ENCODE measurements at places on chromosomes 16 and 17.
A peak's percentile ranks its signal among the peaks of the same experiment; 100 is the strongest.

DNA sequence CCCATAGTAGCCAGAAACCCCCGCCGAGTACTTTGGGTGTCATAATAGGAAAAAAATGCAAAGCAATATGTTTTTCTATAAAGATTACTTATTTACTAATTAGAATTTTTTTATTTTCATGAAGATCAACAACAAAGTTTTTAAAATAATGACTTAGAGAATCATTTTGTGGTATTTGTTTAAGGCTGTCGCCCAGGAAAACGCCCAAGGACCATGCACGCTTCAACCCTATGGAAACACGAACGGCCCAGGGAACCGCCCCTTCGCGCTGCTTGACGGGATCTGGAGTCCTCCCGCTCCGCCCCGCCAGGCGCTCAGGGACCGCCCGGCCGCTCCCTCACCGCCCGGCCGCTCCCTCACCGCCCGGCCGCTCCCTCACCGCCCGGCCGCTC, 408 bp upstream of the KPNA2 start:
- peaks cover 17% of the 10 kb centered on the region for H3K4me1 ChIP-seq
- H3K27me3 ChIP-seq = no peaks in the 10 kb centered on the region
- H3K4me3 ChIP-seq = peak overlapping the region; percentile 91
- peak overlapping the region; percentile 94 for H3K27ac ChIP-seq
- no peak for DNase-seq
- H3K36me3 ChIP-seq = peaks cover 4% of the 10 kb centered on the region

GRCh38 chr17:607361-608147, 107.1 kb downstream of the VPS53 start:
- DNase-seq = no peak
- no peak overlapping the region for H3K4me3 ChIP-seq
- H3K27me3 ChIP-seq = no peaks in the 10 kb centered on the region

- no peaks in the 10 kb centered on the region for H3K36me3 ChIP-seq
- H3K27ac ChIP-seq = no peak overlapping the region
- peak overlapping the region; percentile 60 for H3K4me3 ChIP-seq
- peaks cover 14% of the 10 kb centered on the region for H3K4me1 ChIP-seq
- no peak for DNase-seq
These were observed 32.8 kb upstream of the ETV4 start for GRCh38 chr17:43578699-43579565.

- DNase-seq = no peak
- no peaks in the 10 kb centered on the region for H3K4me1 ChIP-seq
- peaks cover 2% of the 10 kb centered on the region for H3K27me3 ChIP-seq
- H3K4me3 ChIP-seq = no peak overlapping the region
These were observed 114.8 kb upstream of the FOXF1 start for GRCh38 chr16:86395477-86395876.

Measured in naive thymus-derived CD8-positive, alpha-beta T cell (primary cell).